HCT116 (cell line): ENCODE measurements at places on chromosomes 7 and 10. TPM values are rescaled to one million over a fixed set of nuclear protein-coding genes. Genes with fewer than 3 reads are reported as not detected.

DNA sequence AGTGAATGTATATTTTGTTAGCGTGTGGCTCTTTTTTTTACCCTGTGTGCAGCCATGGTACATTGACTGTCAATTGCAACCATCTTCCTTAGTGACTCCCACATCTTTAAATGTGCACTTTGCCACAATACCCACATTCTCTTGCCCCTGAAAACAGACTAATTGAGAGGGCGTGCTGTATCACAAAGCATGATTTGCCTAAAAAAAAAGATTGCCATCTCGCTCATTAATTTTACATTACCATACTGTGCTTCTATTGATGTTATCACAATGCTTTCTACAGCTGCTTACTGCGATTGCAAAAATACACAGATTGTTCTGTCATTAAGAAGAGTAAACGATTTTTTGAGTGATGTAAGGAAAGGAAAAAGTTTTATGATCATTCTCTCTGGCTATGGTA lies 613.1 kb upstream of the NRP1 start:
- no peak for DNase-seq

DNA sequence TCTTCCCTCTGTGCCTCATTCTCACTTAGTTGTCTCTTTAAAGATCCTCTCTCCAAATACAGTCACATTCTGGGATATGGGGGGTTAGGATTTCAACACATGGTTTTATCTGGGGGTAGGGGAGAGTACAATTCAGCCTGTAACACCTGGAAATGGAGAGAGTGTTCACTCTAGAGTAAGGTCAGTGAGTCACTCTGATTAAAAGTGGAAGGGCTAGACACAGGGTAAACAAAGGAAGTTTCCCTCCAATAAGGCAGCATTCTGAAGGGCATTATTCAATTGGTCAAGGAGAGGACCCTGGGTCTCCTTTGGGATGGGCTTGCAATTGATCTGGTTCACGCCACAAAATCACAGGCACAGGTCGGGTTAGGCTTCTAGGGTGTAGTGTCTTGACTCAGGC lies 232.8 kb upstream of the NPSR1 start:
- no peak for DNase-seq

- no peak for DNase-seq
These were observed 21.1 kb upstream of the GPR26 start for GRCh38 chr10:123645016-123645415.

GRCh38 chr7:148367731-148368475 lies 222.7 kb upstream of the C7orf33 start:
- DNase-seq, result no peak

DNA sequence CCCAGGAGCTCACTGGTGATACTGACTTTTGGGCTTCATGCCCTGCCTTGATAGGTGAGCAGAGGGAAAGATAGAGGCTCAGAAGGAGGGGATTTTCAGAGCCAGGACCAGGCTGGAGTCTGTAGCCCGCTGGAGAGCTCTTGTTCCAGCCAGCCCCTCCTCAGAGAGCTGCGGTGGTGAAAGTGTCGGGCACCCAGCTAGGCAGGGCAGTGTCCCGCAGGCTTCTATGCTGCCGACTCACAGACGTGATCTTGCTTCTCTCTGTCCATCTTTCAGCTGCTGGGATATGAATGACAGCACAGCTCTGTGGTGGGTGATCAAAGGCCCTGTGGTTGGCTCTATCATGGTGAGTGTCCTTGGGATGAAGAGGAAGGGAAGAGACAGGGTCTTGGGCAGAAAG lies 35.2 kb downstream of the ADCYAP1R1 start:
- no peak for DNase-seq

- DNase-seq, result no peak
These were observed 99.2 kb upstream of the LYZL2 start for GRCh38 chr10:30728766-30729165.

DNA sequence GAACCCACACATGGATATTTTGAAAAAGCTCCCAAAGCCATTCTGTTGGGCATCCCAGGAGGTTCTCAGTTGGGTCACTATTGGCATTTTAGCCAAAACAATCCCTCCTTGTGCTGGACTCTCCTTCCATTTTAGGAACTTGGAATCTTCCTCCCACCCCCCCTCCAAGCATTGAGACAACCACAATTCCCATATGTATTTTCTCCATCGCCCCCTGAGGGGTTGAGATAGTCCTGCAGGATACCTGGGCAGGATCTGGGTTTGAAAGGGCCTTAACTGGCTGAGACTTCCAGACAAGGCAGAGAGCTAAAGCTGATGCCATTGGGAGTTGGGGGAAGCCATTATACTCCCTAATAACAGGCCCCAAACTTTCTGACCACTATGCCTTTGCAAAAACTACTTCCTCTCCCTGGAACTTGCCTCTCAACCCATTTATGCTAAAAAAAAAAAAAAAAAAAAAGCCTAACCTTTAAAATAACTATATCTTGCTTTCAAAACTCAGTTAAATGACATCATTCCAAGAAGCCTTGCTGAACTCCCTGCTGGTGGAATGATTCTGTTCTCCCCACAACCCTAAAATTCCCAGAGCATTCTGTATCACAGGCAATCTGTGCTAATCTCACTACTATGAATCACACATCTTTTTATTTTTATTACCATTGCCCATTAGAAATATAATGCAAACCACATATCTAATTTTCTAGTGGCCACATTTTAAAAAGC lies 77.5 kb upstream of the PDE1C start:
- no peak for DNase-seq

- DNase-seq, result no peak
These were observed 22.5 kb downstream of the PLPP4 start for GRCh38 chr10:120479506-120479905.

DNA sequence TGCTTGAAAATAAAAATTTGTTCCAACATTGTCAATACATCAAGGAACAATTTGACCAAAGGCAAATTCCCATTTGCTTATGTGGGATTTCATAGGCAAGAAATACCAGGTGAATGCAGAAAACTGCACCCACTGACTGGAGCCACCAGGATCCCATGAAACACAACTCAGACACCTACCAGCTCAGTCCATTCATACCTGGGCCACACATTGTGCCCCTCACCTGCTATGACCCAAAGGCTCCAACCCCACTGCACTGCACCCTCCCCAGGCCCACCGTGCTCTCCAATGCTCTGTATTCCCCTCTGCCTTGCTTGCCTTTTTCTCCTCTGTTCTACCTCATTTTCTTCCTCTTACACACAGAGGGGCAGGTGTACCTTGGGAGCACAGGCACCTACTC lies 5.3 kb downstream of the NCAPG2 start:
- DNase-seq, result no peak

- no peak for DNase-seq
These were observed 171.9 kb downstream of the PRKG1 start for GRCh38 chr10:51246156-51246555.

- DNase-seq, result no peak
These were observed 607 bp upstream of the SMO start for GRCh38 chr7:129187681-129188371.

DNA sequence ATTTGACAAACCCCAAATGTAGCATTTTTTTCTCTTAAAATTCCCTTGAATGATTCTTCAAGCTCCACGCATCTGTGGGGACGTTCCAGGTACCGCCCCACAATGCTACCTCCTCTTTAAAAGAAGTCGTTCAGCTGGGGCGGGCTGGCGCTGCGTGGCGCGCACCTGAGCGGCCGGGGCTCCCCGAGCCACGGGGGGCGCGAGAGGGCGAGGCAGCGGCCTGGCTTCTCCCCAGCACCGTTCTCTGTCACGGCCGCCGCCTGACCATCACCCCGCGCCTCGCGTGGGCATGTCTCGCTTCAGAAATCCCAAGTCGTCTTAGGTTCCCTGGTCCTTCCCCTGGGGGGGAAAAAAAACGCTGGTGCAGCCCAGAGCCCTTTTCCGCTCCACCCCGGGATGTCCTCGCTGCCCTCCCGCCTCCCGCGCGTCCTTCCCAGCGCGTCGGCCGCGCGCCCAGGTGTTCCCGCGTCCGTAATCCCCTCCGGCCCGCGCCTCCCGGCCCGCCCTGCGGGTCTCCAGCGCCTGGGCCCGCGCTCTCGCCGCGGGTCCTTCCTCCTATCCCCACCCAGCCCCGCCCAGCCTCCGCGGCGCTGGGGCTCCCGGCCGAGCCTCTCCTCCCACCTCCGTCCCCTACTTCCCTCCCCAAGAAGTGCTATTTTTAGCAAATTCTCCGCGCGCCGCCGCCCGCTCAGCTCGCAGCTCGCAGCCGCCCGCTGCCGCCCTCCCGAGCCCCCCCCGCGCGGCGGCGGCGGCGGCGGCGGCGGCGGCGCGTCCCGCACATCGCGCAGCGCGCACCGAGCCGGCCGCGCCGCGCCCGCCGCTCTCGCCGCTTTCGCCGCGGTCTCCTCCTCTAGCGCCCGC lies 58.7 kb upstream of the PRPS1L1 start:
- no peak for DNase-seq

- DNase-seq, result no peak
These were observed 210.6 kb downstream of the ZNF365 start for GRCh38 chr10:62584731-62585130.

- DNase-seq, result no peak
These were observed 34.5 kb upstream of the AQP1 start for GRCh38 chr7:30877015-30877769.

DNA sequence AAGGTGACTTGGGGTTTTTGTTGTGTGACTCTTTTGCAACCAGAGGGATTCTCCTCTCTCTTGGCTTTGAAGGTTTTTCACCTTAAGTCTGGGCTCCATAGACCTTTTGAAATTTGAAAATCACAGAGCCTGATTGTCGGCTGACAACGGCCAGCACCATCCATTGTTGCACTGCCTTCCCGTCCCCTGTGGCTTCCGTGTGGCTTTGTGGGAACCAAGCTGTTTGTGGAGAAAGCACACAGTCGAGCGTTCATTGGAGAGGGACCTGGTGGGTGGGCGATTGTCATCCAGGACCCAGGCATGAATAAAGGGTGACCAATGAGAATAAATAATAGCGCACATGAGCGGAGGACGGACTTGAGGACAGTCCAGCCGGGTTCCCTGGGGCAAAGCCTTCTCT lies 7.4 kb upstream of the RAMP3 start:
- no peak for DNase-seq

GRCh38 chr10:113213035-113213434 lies 263.0 kb downstream of the TCF7L2 start:
- no peak for DNase-seq

DNA sequence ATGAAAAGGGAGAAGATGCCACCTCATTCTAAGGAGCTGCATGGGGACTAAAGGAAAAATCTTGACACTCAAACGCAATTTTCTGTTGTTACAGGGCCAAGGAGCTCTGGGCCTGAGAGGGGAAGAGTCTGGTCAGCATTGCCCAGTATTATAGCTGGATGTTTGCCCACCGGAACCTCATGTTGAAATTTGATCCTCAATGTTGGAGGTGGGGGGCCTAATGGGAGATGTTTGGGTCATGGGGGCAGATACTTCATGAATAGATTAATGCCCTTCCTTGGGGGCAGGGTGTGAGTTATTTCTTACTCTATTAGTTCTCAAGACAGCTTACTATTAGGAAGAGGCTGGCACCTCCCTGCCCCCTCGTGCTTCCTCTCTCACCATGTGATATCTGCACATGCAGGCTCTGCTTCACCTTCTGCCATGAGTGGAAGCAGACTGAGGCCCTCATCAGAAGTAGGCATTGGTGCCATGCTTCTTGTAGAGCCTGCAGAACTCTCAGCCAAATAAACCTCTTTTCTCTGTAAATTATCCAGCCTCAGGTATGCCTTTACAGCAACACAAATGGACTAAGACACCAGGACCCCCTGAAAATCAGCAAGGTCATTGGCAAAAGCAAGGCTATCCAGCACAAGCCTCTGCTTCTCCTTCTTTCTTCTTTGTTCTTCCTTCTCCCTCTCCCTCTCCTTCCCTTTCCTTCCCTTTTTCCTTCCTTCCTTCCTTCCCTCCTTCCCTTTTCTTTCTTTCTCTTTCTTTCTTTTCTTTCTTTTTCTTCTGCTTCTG lies 15.1 kb downstream of the GCK start:
- DNase-seq, result no peak

- DNase-seq, result no peak
These were observed 71.7 kb downstream of the GNAT3 start for GRCh38 chr7:80439894-80440821.

DNA sequence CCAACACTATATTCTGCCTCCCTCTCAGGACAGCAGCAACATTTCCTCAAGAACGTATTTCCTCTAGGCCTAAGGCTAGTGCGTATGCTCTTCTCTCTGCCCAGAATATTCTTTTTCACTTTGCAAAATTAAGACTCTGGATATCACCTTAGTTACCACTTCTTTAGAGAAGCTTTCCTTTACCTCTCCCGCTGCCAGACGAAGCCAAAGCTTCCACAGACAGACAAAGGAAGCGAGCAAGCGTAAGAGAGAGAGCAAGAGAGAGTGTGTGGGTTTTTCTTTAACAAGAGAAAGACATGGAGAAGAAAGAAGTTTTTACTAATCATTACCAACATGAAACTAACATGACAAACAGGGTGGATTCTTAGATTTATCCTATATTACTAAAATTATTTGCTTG lies 64.1 kb downstream of the P4HA1 start:
- no peak for DNase-seq

DNA sequence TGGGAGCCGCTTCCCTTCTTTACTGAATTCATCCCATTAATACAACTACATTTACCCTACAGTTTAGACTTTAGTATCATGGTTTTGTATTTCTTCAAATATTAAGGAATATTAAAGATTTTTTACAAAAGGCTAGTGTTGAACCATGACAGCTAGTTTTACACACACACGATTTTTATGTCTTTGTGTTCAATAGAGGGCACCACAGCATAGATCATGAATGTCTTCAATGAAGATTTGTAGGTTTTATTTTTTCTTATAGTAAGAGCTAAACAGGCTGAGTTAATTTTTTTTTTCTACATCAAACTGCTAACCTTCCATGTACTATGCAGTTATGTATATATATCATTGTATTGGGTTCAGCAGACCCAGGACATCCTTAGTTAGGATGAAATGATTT lies 76.9 kb downstream of the SNX10 start:
- no peak for DNase-seq

RAB18 gene
- 68.1 TPM for total RNA-seq

INMT gene
- total RNA-seq, result 0.32 TPM

AFAP1L2 gene
- total RNA-seq, result 0.93 TPM

TAS2R16 gene
- total RNA-seq, result not detected

LLCFC1 gene
- not detected for total RNA-seq

WDR86 gene
- not detected for total RNA-seq

CYP3A5 gene
- total RNA-seq, result 1.5 TPM

AGR3 gene
- not detected for total RNA-seq

KAT6B gene
- total RNA-seq, result 17.8 TPM

HTR7 gene
- 32.2 TPM for total RNA-seq

BAG3 gene
- 57.0 TPM for total RNA-seq

MYO3A gene
- total RNA-seq, result not detected

CCDC3 gene
- 10.5 TPM for total RNA-seq

ZFAND4 gene
- 15.5 TPM for total RNA-seq
